ENCODE measurements at places on chromosomes 13 and 19.

- H3K4me3 ChIP-seq = no peak overlapping the region
- H3K36me3 ChIP-seq = peaks cover 14% of the 10 kb centered on the region
- no peak for DNase-seq
- no peaks in the 10 kb centered on the region for H3K27me3 ChIP-seq
- H3K4me1 ChIP-seq = peaks cover 12% of the 10 kb centered on the region
These were observed 32.9 kb downstream of the ZNF701 start for GRCh38 chr19:52602941-52603340.

- H3K4me1 ChIP-seq = peaks cover 20% of the 10 kb centered on the region
- peaks cover 8% of the 10 kb centered on the region for H3K36me3 ChIP-seq
- DNase-seq = no peak
- peak overlapping the region; percentile 18 for H3K4me3 ChIP-seq
- H3K27me3 ChIP-seq = peaks cover 43% of the 10 kb centered on the region
These were observed 15.2 kb downstream of the KCNC3 start for GRCh38 chr19:50313812-50314536.

DNA sequence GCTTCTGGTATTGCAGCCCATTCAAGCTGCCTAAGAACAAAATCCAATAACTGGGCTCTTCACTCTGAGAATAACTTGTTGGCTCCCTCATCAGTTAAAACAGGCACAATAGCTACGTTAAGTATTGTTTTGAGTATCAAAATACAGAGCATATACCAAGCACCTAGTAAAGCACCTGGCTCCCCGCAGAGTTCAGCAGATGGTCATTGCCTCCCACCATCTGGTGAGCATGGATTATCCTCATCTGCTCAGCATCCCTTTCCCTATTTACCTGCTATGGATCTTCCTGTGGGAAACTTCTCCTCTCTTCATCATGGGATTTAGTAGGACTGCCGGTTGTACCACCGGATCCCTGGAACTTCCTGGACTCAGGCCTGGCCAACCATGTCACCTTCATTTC lies 199.2 kb upstream of the MAB21L1 start:
- H3K4me3 ChIP-seq = no peak overlapping the region
- no peak for DNase-seq
- H3K36me3 ChIP-seq = no peaks in the 10 kb centered on the region
- H3K27ac ChIP-seq = no peak overlapping the region
- no peaks in the 10 kb centered on the region for H3K4me1 ChIP-seq
- H3K27me3 ChIP-seq = no peaks in the 10 kb centered on the region

DNA sequence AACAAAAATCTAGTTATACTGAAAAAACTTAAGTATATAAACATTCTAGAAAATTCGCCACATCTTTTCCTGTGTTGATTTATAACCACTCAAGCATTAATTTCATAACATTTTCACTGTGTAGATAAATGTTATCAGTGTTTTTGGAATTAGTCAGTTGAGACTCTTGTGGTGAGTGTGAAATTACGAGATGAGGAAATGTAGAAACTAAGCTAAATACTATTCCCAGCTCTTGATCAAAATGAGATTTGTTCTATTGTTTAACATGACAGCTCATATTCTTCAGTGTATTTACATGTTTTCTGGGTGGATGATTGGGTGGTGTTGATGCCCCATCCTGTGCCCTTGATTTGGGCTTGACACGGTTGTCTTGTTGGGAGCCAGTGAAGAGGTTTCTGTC lies 406.8 kb downstream of the DACH1 start:
- H3K36me3 ChIP-seq = no peaks in the 10 kb centered on the region
- H3K4me1 ChIP-seq = no peaks in the 10 kb centered on the region
- no peak overlapping the region for H3K4me3 ChIP-seq
- DNase-seq = no peak

GRCh38 chr19:5557691-5558090 lies 10.1 kb downstream of the TINCR start:
- no peak for DNase-seq
- H3K27ac ChIP-seq = no peak overlapping the region
- H3K4me3 ChIP-seq = no peak overlapping the region
- H3K4me1 ChIP-seq = peaks cover 2% of the 10 kb centered on the region
- H3K27me3 ChIP-seq = peaks cover 17% of the 10 kb centered on the region

GRCh38 chr19:39927524-39928356 lies 6.7 kb downstream of the FCGBP start:
- no peaks in the 10 kb centered on the region for H3K27me3 ChIP-seq
- H3K27ac ChIP-seq = no peak overlapping the region
- no peak for DNase-seq
- H3K36me3 ChIP-seq = peaks cover 2% of the 10 kb centered on the region
- H3K4me3 ChIP-seq = no peak overlapping the region

DNA sequence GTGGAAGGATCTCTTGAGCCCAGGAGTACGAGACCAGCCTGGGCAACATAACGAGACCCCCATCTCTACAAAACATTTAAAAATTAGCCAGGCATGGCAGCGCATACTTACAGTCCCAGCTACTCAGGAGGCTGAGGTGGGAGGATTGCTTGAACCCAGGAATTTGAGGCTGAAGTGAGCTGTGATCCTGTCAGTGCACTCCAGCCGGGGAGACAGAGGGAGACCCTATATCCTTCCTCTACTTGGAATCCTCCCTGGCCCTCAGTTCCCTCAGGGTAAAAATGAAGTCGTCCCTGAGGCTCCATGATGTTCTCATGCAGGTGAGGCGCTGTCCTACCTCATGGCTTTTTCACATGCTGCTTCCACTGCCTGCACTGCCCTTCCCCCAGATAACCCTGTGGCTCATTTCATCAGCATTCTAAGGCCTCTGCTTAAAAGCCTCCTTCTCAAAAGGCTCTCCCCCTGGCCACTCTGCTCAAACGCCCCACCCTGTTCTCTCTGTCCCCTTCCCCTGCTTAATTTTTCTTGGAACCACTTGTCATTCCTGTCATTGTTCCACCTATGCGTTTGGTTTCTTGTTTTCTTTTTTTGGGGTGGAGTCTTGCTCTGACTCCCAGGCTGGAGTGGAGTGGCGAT lies 19.2 kb downstream of the DNM2 start:
- peaks cover 34% of the 10 kb centered on the region for H3K4me1 ChIP-seq
- H3K36me3 ChIP-seq = peaks cover 8% of the 10 kb centered on the region
- H3K27me3 ChIP-seq = no peaks in the 10 kb centered on the region
- peak overlapping the region; percentile 93 for H3K27ac ChIP-seq

DNA sequence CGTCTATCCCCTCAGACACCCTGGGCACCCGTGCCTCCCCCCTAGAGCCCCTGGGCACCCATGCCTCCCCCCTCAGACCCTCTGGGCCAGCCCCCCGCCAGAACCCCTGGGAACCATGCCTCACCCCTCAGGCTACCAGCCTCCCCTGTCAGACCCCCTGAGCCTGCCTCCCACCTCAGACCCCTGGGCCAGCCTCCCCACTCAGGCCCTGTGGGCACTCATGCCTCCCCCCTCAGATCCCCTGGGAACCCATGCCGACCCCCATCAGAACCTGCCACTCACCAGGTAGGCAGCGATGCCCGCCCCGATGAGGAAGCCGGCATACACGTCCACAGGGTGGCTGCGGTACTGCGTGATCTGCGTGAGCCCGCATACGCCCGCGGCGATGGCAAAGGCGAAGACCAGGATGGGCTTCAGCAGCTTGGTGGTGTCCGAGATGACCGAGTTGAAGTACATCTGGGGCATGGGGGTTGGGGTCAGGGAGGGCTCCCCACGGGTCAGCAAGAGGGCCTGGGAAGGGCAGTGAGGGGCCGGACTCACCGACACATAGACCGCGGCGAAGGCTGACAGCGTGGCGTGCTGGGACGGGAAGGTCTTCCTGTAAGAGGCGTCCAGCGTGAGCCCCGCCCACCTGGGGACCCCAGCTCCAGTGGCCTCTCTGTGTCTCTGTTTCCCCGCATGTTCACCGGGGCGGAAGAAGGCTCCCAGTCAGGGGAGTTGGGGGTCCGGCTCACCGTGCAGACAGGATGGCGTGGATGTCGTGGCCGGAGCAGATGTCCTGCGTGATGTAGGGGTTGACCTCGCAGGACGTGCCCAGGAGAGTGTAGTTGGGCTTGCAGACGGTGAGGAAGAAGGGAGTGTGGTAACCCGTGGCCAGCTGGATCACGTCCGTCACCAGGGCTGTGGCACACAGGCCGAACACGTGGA lies 7.3 kb downstream of the PLPPR3 start:
- no peaks in the 10 kb centered on the region for H3K27me3 ChIP-seq
- peak overlapping the region; percentile 58 for H3K27ac ChIP-seq
- H3K36me3 ChIP-seq = peaks cover 20% of the 10 kb centered on the region
- peaks cover 4% of the 10 kb centered on the region for H3K4me1 ChIP-seq
- no peak overlapping the region for H3K4me3 ChIP-seq

DNA sequence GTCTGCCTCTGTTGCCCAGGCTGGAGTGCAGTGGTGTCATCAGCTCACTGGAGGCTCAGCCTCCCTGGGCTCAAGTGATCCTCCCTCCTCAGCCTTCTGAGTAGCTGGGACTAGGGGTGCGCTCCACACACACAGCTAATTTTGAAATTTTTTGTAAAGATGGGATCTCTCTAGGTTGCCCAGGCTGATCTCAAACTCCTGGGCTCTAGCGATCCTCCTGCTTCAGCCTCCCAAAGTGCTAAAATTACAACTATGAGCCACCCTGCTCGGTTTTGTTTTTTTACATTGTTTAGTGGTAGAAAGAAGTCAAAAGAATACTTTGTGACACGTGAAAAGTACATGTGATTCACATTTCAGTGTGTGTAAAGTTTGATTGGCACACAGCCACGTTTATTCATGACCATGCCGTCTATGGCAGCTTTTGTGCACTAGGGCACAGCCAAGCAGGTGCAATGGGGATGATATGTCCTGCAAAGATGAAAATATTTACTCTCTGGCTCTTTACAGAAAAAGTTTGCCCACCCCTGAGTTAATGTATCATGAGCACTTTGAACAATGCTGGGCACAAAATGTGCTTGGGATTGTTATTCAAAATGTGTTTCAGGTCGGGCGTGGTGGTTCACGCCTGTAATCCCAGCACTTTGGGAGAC lies 16.2 kb upstream of the NFIC start:
- DNase-seq = no peak
- H3K27me3 ChIP-seq = peaks cover 9% of the 10 kb centered on the region
- H3K4me1 ChIP-seq = no peaks in the 10 kb centered on the region
- H3K4me3 ChIP-seq = no peak overlapping the region
- H3K36me3 ChIP-seq = no peaks in the 10 kb centered on the region
- H3K27ac ChIP-seq = no peak overlapping the region

- no peak for DNase-seq
- H3K27ac ChIP-seq = no peak overlapping the region
- H3K4me3 ChIP-seq = no peak overlapping the region
- H3K27me3 ChIP-seq = peaks cover 2% of the 10 kb centered on the region
These were observed 144.9 kb downstream of the URI1 start for GRCh38 chr19:30086916-30087315.

DNA sequence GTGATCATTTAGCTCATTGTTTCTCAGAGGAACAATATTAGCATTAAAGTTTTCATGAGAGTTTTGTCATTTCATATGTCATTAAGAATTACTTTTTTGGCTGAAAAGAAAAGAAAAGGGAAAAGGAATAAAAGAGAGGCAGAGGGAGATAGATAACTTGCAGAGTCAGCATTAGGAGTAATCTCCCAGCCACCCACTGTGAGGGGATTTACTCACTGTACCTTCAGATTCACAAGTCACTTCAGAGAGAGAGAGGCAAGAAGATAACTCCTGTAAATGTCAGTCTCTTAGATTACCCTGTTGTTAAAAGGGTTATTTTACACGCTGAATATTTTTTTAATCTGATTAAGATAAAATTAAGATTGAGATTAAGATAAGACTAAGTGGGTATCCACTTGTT lies 125.2 kb downstream of the POU4F1 start:
- H3K36me3 ChIP-seq = no peaks in the 10 kb centered on the region
- no peak overlapping the region for H3K4me3 ChIP-seq
- H3K4me1 ChIP-seq = no peaks in the 10 kb centered on the region
- H3K27ac ChIP-seq = no peak overlapping the region
- no peak for DNase-seq
- H3K27me3 ChIP-seq = peaks cover 2% of the 10 kb centered on the region

DNA sequence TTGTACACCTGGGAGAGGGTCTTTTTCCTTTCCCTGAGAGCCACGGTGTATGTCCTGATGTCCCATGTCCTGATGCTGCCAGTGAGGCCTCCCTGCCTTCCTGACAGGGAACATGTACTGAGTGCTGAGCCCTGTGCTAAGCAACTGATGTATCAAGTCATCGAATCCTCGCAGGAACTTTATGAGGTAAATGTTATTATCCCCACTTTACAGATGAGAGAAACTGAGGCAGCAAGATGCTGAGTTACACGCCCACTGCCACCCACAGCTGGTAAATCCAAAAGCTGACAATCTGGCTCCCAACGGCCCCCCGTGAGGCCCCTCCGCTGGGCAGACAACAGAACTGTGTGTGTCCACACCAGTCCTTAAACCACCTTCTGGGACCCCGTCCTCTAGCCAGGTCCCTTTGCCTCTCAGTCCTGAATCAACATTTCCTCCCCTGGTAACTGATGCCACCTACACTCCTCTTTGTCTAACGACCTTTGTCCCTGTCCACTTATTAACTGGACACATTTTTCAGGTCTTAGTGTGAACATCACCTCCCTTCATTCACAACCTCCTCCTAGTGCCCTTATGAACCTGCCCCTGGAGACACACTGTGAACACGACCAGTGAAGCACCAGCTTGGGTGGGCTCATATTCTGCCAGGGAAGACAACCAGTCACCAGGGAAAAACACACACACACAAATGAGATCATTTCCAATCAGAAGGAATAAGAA lies 5.4 kb upstream of the VSIG10L start:
- no peak overlapping the region for H3K4me3 ChIP-seq
- H3K36me3 ChIP-seq = peaks cover 21% of the 10 kb centered on the region
- peaks cover 27% of the 10 kb centered on the region for H3K4me1 ChIP-seq
- H3K27me3 ChIP-seq = no peaks in the 10 kb centered on the region
- H3K27ac ChIP-seq = peak overlapping the region; percentile 1
- no peak for DNase-seq

DNA sequence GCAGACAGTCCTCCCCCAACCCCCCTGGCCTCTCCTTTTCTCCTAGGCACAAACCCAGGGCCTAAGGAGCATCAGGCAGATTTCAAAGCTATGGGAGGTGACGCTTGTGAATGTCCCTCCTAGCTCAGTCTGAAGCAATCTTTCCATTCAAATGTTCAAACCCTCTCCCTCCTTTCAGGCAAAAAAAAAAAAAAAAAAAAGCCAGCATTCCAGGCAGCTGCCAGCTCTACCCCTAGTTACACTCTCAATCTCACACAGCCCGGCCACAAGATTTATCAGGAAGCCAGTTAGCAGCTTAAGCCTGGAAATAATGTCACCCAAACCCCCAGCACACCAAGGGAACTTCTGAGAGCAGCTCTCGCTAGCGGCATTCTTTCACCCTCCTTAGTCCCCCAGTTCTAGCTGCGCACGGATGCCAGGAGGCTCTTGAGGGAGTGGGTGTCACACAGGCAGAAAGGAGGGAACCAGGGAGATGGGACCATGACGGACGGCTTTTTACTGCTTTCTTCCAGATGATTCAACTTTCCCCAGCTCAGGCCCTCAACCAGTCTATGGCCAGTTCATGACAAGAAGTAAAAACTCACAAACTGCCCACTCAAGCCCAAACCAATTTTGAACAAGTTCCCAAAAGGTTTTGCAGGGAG lies 6.3 kb downstream of the SH3GL1 start:
- H3K4me3 ChIP-seq = no peak overlapping the region
- H3K27me3 ChIP-seq = no peaks in the 10 kb centered on the region
- H3K4me1 ChIP-seq = peaks cover 41% of the 10 kb centered on the region
- peaks cover 8% of the 10 kb centered on the region for H3K36me3 ChIP-seq
- H3K27ac ChIP-seq = peak overlapping the region; percentile 14

Measured in memory B cell (primary cell).